ENCODE measurements at places on chromosomes 1 and 21. TPM values are rescaled to one million over a fixed set of nuclear protein-coding genes. Genes with fewer than 3 reads are reported as not detected.

DNA sequence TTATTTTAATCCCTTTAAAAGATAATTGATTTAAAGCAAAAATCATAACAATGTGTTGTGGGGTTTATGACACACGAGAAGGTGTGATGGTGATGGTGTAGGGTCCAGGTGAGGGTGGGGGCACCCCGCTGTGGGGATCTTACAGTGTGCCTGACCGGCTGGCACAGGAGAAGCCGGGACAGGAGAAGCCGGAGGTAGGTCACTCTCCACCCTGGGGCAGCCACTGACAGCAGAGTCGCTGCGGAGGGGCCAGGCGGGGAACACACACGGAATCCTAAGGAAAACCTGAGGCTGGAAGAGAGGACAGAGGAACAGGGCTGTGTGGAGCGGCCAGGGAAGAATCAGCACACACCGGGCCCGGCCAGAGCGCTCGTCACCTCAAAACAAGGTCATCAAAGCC is 4.3 kb upstream of the LRRC3 start:
- H3K36me3 ChIP-seq = no peaks in the 10 kb centered on the region
- DNase-seq = no peak
- H3K27ac ChIP-seq = no peak overlapping the region
- no peak overlapping the region for H3K4me3 ChIP-seq

- H3K36me3 ChIP-seq = no peaks in the 10 kb centered on the region
- no peak for DNase-seq
- H3K27ac ChIP-seq = no peak overlapping the region
These were observed 16.6 kb downstream of the DDAH1 start for GRCh38 chr1:85448358-85448757.

DNA sequence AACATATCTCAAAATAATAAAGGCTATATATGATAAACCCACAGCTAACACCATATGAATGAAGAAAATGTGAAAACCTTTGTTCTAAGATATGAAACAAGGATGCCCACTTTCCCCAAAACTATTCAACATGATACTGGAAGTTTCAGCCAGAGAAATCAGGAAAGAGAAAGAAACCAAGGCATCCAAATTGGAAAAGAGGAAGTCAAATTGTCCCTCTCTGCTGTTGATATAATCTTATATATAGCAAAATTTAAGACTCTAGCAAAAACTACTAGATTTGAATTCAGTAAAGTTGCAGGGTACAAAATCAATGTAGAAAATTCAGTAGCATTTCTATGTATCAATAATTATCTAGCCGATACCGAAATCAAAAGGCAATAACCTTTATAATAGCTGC is 4.3 kb upstream of the OR10Z1 start:
- no peaks in the 10 kb centered on the region for H3K4me1 ChIP-seq
- peaks cover 6% of the 10 kb centered on the region for H3K36me3 ChIP-seq
- H3K4me3 ChIP-seq = no peak overlapping the region

Gene OR2M3
- total RNA-seq = not detected

Data from activated CD8-positive, alpha-beta T cell treated with anti-CD3 and anti-CD28 coated beads for 36 hours (primary cell).